Effector memory CD8-positive, alpha-beta T cell (primary cell): ENCODE measurements at places on chromosomes 4 and X.
A peak's percentile ranks its signal among the peaks of the same experiment; 100 is the strongest.

DNA sequence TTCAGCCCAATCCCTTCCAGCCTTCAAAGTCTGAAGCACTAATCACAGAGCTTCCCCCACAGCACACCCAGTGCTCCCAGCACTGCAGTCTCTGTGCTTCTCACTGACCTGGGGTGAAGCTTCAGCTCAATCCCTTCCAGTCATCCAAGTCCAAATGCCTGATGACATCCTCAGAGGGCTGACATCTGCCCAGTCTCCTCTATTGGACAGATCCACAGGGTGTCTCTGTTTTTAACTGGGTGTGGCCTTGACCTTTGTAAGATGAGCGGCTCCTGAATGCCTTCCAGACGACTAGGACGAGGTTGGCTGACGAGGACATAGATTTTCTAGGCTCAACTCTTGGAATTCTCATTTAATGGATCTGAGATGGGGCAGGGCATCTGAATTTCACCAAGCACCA lies 7.6 kb upstream of the SLC2A9 start:
- H3K27ac ChIP-seq, result no peak overlapping the region
- H3K4me1 ChIP-seq, result peaks cover 5% of the 10 kb centered on the region
- H3K4me3 ChIP-seq, result no peak overlapping the region
- DNase-seq, result no peak
- peaks cover 12% of the 10 kb centered on the region for H3K27me3 ChIP-seq
- peaks cover 4% of the 10 kb centered on the region for H3K36me3 ChIP-seq

DNA sequence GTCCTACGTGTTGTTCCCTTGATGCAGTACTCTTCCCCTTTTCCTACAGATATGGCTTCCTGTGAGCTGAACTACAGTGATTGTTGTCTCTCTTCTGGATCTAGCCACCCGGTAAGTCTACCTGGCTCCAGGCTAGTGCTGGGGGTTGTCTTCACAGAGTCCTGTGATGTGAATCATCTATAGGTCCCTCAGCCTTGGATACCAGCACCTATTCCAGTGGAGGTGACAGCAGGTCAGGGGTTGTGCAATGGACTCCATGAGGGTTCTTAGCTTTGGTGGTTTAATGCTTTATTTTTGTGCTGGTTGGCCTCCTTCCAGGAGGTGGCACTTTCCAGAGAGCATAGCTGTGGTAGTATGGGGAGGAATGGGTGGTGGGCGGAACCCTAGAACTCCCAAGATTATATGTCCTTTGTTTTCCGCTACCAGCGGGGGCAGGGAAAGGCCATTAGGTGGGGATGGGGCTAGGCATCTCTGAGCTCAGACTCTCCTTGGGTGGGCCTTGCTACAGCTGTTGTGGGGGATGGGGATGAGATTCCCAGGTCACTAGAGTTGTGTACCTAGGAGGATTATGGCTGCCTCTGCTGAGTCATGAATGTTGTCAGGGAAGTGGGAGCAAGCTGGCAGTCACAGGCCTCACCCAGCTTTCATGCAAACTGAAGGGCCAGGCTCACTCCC lies 121.4 kb upstream of the ANKRD50 start:
- no peak overlapping the region for H3K4me3 ChIP-seq
- no peak for DNase-seq
- H3K27ac ChIP-seq, result no peak overlapping the region
- H3K36me3 ChIP-seq, result no peaks in the 10 kb centered on the region
- no peaks in the 10 kb centered on the region for H3K4me1 ChIP-seq
- no peaks in the 10 kb centered on the region for H3K27me3 ChIP-seq

DNA sequence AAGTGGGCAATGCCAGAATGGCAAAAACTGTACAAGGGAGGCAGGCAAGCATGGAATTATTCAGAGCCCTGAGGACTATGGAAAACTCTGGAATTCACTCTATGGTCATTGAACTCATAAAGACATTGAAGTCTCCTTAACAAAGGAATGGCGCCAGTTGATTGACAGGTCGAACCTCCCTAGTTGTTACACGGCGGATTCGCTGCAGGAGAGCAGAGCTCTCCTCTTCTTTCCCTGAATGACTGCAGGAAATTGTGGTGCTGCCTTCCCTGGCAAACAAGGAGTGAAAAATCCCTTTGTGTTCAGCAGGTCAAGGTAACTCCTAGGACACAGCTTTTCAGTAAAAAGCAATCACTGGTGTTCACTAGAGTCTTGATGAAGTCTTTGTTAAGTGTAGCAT lies 732.8 kb upstream of the FRG1 start:
- H3K27me3 ChIP-seq, result no peaks in the 10 kb centered on the region
- DNase-seq, result no peak
- no peaks in the 10 kb centered on the region for H3K4me1 ChIP-seq
- H3K4me3 ChIP-seq, result no peak overlapping the region
- no peaks in the 10 kb centered on the region for H3K36me3 ChIP-seq

DNA sequence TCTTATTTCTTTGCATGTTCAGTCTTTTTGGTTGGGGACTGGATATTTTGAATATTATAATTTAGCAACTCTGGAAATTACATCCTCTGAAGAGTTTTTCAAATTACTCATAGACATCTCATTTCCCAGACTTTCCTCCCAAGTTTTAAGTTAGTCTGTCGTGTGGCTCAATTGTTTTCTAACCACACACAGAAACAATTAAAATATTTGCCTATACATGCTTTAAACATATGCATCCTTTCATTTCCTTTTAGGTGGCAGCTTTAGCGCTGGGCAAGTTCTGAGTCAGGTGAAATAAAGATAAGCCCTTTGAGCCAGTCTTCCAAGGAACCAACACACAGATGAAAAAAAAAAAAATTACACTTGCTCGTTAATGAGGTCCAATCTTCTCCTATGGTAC lies 307.0 kb upstream of the SPOCK3 start:
- no peaks in the 10 kb centered on the region for H3K4me1 ChIP-seq
- no peaks in the 10 kb centered on the region for H3K27me3 ChIP-seq
- H3K36me3 ChIP-seq, result no peaks in the 10 kb centered on the region
- no peak overlapping the region for H3K27ac ChIP-seq
- no peak for DNase-seq

- H3K27me3 ChIP-seq, result peaks cover 7% of the 10 kb centered on the region
- DNase-seq, result no peak
- H3K36me3 ChIP-seq, result no peaks in the 10 kb centered on the region
Observed at GRCh38 chr4:14857475-14857874, 144.8 kb upstream of the CPEB2 start.

DNA sequence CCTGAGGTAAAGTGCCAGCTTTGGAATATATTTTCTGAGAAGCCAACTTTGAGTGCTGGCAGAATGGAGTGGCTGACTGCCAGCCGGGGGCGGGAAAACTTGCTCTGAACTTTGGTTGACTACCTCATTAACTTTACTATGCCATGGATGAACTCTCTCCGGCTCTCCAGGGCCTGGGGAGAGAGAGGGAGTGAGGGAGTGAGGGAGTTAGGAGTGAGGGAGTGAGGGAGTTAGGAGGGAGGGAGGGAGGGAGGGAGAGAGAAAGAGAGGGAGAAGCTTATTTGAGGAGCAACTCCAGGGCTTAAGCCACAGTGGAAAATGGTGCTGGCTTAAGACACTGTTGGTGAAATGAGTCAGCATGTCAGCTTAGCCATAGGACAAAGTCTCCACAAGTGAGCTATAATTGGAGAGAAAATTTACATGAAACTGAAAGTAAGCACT lies 280.9 kb upstream of the RPS6KA3 start:
- H3K4me3 ChIP-seq, result no peak overlapping the region
- no peaks in the 10 kb centered on the region for H3K4me1 ChIP-seq
- no peak overlapping the region for H3K27ac ChIP-seq
- H3K36me3 ChIP-seq, result no peaks in the 10 kb centered on the region
- H3K27me3 ChIP-seq, result peaks cover 7% of the 10 kb centered on the region

DNA sequence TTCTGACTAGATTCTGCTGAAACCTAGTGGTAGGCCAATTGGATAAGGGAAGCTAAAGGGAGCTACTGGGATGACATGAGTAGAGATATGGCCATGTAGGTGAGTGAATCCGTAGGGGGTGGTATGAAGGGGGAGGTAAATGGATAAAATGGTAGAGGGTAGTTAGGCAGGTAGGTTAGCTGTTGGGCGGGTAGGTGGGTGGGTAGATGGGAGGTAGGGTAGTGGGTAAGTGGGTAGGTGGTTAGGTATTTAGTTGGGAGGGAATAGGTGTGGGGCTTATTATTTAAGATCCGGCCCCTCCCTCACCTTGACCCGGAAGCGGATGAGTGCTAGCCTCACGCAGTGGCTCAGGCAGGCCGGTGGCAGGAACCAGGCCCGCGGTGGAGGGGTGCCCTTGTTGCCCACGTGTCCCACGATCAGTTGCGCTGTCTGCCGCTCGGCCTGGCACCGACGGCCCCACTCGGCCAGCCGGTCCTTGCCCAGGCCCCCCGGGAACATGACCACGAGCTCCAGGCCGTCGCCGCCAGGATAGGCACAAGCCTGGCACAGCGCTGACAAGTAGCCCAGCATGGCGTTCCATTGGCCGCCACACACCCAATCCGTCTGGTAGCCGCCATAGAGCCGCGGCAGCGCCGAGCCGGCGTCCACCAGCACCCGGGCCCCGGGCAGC lies 725 bp downstream of the FAM120C start:
- peak; percentile 47 for DNase-seq
- H3K4me1 ChIP-seq, result peaks cover 46% of the 10 kb centered on the region
- H3K4me3 ChIP-seq, result peak overlapping the region; percentile 85

GRCh38 chr4:176357359-176358082 lies 37.8 kb downstream of the SPCS3 start:
- no peak overlapping the region for H3K4me3 ChIP-seq
- no peaks in the 10 kb centered on the region for H3K4me1 ChIP-seq
- H3K27me3 ChIP-seq, result no peaks in the 10 kb centered on the region
- H3K36me3 ChIP-seq, result no peaks in the 10 kb centered on the region
- no peak for DNase-seq

GRCh38 chr4:140715119-140715518 lies 41.1 kb downstream of the TBC1D9 start:
- no peaks in the 10 kb centered on the region for H3K36me3 ChIP-seq
- H3K4me3 ChIP-seq, result no peak overlapping the region
- H3K27ac ChIP-seq, result no peak overlapping the region
- peaks cover 6% of the 10 kb centered on the region for H3K27me3 ChIP-seq

GRCh38 chr4:174204164-174204831 lies 79.2 kb downstream of the FBXO8 start:
- H3K36me3 ChIP-seq, result no peaks in the 10 kb centered on the region
- no peaks in the 10 kb centered on the region for H3K4me1 ChIP-seq
- peaks cover 23% of the 10 kb centered on the region for H3K27me3 ChIP-seq
- DNase-seq, result no peak

- H3K27ac ChIP-seq, result no peak overlapping the region
- H3K4me1 ChIP-seq, result peaks cover 35% of the 10 kb centered on the region
- no peak for DNase-seq
- H3K4me3 ChIP-seq, result no peak overlapping the region
- H3K36me3 ChIP-seq, result peaks cover 12% of the 10 kb centered on the region
Observed at GRCh38 chr4:76957004-76957738, 7.6 kb downstream of the SEPTIN11 start.

DNA sequence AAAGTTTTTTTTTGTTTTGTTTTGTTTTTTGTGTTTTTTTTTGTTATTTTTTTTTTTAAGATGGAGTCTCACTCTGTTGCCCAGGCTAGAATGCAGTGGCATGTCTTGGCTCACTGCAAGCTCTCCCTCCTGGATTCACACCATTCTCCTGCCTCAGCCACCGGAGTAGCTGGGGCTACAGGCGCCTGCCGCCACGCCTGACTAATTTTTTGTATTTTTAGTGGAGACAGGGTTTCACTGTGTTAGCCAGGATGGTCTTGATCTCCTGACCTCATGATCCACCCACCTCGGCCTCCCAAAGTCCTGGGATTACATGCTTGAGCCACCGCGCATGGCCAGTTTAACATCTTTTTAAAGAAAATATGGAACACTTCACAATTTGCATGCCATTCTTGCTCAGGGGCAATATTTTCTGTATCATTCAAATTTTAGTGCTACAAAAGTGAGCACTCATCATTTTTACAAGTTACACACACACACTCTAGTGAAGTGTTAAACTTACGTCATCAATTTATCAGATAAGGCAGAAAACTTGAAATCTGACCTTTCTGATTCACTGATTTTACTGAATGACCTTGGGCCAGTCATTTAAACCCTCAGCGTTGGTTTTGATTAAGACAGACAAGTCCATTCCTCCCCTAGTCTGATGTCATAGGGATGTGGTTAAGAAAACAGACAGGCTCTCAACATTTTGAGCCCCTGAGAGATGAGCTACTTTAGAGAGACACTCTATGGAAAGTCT lies 61.2 kb downstream of the TRIM2 start:
- no peak overlapping the region for H3K4me3 ChIP-seq
- H3K27ac ChIP-seq, result no peak overlapping the region
- peaks cover 22% of the 10 kb centered on the region for H3K27me3 ChIP-seq
- no peaks in the 10 kb centered on the region for H3K36me3 ChIP-seq
- no peaks in the 10 kb centered on the region for H3K4me1 ChIP-seq
- no peak for DNase-seq

DNA sequence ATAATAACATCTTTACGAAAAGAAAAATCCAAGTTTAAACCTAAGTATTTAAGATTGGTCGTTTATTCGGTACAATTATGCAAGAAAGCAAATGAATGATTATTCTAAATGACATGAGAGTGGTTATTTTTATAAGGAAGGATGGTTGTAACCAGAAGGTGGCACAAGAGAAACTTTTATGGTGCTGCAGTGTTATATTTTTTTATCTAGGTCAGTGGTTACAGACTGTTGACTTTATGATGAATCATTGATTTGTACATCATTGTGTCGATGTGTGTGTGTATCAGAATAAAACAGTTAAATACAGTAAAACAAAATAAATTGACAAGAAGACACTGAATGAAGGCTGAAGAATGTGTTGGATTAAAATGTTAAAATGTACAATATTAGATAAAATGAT lies 9.8 kb downstream of the DCAF8L2 start:
- no peak overlapping the region for H3K4me3 ChIP-seq
- no peak overlapping the region for H3K27ac ChIP-seq
- DNase-seq, result no peak
- H3K36me3 ChIP-seq, result no peaks in the 10 kb centered on the region
- no peaks in the 10 kb centered on the region for H3K4me1 ChIP-seq

GRCh38 chr4:62909238-62909637 lies 1500.0 kb downstream of the TECRL start:
- H3K27ac ChIP-seq, result no peak overlapping the region
- H3K36me3 ChIP-seq, result no peaks in the 10 kb centered on the region
- DNase-seq, result no peak
- H3K4me1 ChIP-seq, result no peaks in the 10 kb centered on the region
- no peak overlapping the region for H3K4me3 ChIP-seq
